Heart right ventricle (tissue), 16 donors: ENCODE measurements at places on chromosomes 12 and 14. TPM values are rescaled to one million over a fixed set of nuclear protein-coding genes. Genes with fewer than 3 reads are reported as not detected.

GRCh38 chr12:23415180-23415579, 534.3 kb downstream of the SOX5 start:
- no peak overlapping the region for H3K27ac ChIP-seq
- no peaks in the 10 kb centered on the region for H3K4me1 ChIP-seq
- H3K36me3 ChIP-seq = no peaks in the 10 kb centered on the region
- H3K27me3 ChIP-seq = no peaks in the 10 kb centered on the region

DNA sequence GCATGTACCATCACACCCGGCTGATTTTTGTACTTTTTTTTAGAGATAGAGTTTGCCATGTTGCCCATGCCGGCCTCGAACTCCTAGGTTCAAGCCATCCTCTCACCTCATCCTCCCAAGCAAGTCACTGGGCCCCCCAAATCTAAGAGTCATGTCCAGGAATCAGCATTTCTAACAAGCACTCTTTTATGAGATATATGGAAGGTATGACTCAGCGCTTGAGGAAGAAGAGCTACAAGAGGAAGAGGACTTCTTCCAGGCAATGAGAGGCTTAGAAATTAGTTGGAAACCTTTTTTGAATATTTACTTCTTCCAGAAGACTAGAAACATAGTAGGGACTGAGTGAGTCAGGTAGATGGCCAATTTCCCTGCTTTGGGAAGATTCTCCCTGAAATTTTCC, 114.5 kb downstream of the HMGA2 start:
- H3K36me3 ChIP-seq = no peaks in the 10 kb centered on the region
- H3K4me3 ChIP-seq = no peak overlapping the region
- no peaks in the 10 kb centered on the region for H3K27me3 ChIP-seq
- no peak for DNase-seq
- H3K4me1 ChIP-seq = no peaks in the 10 kb centered on the region
- no peak overlapping the region for H3K27ac ChIP-seq

DNA sequence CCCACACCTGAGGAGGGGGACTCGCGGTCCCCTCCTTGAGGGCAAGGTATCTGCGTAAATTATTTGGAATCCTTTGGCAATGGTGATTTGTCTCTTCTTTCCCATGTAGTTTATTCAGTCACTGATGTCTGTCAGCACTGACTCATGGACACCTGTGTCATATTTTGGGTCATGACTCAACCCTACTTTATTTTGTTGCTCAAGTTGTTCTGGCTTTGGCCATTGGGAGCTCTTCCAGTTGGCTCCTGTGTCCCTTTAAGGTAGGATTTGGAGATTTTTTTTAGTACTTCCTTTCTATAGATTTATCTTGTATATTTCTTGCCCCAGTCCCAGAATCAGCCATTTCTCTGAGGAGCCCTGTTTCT, 47.4 kb upstream of the C14orf180 start:
- no peak overlapping the region for H3K4me3 ChIP-seq
- H3K36me3 ChIP-seq = no peaks in the 10 kb centered on the region

GRCh38 chr14:32709027-32709426, 229.7 kb upstream of the NPAS3 start:
- H3K36me3 ChIP-seq = no peaks in the 10 kb centered on the region
- H3K27me3 ChIP-seq = no peaks in the 10 kb centered on the region
- H3K4me1 ChIP-seq = peaks cover 33% of the 10 kb centered on the region
- H3K27ac ChIP-seq = peak overlapping the region; percentile 61
- no peak overlapping the region for H3K4me3 ChIP-seq

- peak overlapping the region; percentile 92 for H3K27ac ChIP-seq
- peaks cover 5% of the 10 kb centered on the region for H3K4me1 ChIP-seq
- no peaks in the 10 kb centered on the region for H3K36me3 ChIP-seq
- peak; percentile 71 for DNase-seq
- no peaks in the 10 kb centered on the region for H3K27me3 ChIP-seq
Measured at GRCh38 chr12:3236345-3237187, 159.4 kb downstream of the TSPAN9 start.

GRCh38 chr14:64364907-64365306, 23.2 kb upstream of the MTHFD1 start:
- no peak overlapping the region for H3K27ac ChIP-seq
- no peaks in the 10 kb centered on the region for H3K36me3 ChIP-seq
- DNase-seq = no peak
- no peak overlapping the region for H3K4me3 ChIP-seq
- no peaks in the 10 kb centered on the region for H3K4me1 ChIP-seq
- H3K27me3 ChIP-seq = no peaks in the 10 kb centered on the region

- no peaks in the 10 kb centered on the region for H3K27me3 ChIP-seq
- peaks cover 94% of the 10 kb centered on the region for H3K36me3 ChIP-seq
- DNase-seq = no peak
- peaks cover 91% of the 10 kb centered on the region for H3K4me1 ChIP-seq
- H3K4me3 ChIP-seq = peak overlapping the region; percentile 42
Measured at GRCh38 chr12:4289231-4289878, 15.8 kb downstream of the CCND2 start.

DNA sequence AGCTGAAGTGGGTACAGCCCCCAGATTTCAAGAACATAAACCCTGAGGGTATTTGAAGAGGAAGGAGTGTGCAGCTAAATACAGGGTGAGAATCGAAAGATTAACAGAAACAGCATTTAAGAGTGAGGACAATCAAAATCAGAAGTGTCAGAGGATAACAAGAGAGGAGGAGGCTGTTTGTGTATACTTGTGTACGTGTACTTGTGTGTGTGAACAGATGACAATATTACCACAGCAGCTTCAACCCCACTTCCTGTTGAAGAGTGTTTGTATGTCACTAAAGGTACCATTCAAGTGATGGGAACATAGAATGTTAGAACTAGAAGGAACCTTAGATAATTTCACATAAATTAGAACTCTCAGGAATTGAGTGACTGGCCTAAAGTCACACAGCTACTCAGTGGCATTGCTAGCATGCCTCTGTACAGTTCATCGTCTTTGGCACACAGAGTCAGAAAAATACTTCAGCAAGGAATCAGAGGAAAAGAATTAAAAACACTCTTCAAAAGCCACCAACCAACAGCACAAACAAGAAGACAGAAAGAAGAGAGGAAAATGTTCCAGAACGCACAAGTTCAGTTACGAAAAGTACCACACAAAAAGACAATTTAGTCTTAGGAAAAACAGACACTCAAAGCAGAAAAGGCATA, 164.3 kb upstream of the BCL2L14 start:
- H3K27me3 ChIP-seq = no peaks in the 10 kb centered on the region
- no peak for DNase-seq
- H3K4me1 ChIP-seq = no peaks in the 10 kb centered on the region
- H3K4me3 ChIP-seq = no peak overlapping the region

- DNase-seq = no peak
- no peak overlapping the region for H3K27ac ChIP-seq
- H3K27me3 ChIP-seq = no peaks in the 10 kb centered on the region
- no peaks in the 10 kb centered on the region for H3K4me1 ChIP-seq
- peaks cover 27% of the 10 kb centered on the region for H3K36me3 ChIP-seq
Measured at GRCh38 chr12:57723630-57723962, 14.9 kb downstream of the AGAP2 start.

GRCh38 chr12:49887091-49887490, 16.6 kb downstream of the FAIM2 start:
- no peak for DNase-seq
- no peak overlapping the region for H3K27ac ChIP-seq
- H3K27me3 ChIP-seq = peaks cover 35% of the 10 kb centered on the region
- H3K4me1 ChIP-seq = no peaks in the 10 kb centered on the region
- no peak overlapping the region for H3K4me3 ChIP-seq

DNA sequence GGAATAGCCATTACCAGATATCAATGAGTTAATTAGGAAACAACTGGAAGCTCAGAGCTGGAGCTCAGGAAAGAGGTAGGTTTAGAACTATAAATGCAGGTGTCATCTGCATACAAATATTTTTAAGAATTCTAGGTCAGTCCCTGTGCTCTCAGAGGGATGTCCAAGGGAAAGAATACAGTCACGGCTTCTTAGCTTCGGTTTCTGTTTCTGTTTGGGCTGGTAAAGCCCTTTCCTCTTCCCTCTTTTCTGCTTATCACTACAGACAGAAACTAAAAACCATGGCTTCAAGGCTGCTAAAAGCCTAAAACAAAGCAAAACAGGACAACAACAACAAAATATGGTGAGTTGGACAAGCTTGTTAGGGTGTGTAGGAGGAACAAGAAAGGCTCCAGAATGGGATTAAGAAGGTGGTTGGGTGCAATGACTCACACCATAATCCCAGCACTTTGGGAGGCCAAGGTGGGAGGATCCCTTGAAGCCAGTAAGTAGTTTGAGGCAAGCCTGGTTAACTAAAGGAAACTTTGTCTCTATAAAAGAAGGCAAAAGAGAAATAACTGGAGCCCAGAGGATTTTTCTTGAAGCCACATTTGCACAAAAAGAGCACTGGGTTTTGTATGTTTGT, 113.0 kb downstream of the SEC23A start:
- H3K4me1 ChIP-seq = peaks cover 28% of the 10 kb centered on the region
- no peak overlapping the region for H3K4me3 ChIP-seq
- no peak for DNase-seq
- no peaks in the 10 kb centered on the region for H3K36me3 ChIP-seq

DNA sequence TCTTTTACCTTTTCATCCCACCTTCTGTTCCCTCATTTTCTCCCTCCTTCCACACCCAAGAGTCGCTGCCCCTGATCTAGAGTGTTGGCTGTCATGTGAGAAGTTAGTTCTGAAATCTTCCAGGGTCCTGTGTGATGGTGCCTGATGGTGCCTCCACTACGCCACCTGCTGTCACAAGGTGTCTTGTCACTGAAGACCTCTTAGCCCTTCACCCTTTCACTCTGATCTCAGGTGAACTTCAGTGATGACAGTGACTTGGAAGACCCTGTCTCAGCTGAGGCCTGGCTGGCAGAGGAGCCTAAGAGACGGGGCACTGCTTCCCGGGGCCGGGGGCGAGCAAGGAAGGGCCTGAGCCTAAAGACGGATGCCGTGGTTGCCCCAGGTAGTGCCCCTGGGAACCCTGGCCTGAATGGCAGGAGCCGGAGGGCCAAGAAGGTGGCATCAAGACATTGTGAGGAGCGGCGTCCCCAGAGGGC, 7.6 kb upstream of the PFDN5 start:
- H3K27ac ChIP-seq = no peak overlapping the region
- peaks cover 7% of the 10 kb centered on the region for H3K4me1 ChIP-seq
- no peaks in the 10 kb centered on the region for H3K27me3 ChIP-seq
- peaks cover 46% of the 10 kb centered on the region for H3K36me3 ChIP-seq

DNA sequence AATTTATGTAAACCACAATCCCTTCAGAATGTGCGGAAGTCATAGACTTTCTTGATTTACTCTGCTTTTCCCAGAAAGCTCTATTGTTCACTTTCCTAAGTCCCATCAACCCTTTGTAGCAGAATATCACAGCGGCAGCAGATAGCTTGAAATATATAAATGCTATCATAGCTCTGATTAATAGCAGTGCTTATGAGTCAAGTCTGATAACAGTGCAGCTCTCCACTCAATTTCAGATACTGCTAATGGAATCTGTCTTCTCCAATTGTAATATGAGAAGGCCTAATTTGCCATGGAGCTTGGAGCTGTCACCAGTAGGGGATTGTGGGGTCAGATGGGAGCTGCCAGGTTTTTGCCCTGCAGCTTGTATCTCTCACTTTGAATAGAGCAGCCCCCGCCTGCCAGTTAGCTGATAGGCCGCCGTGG, 10.9 kb downstream of the TMEM260 start:
- H3K4me3 ChIP-seq = no peak overlapping the region
- no peaks in the 10 kb centered on the region for H3K27me3 ChIP-seq
- H3K27ac ChIP-seq = no peak overlapping the region
- no peaks in the 10 kb centered on the region for H3K36me3 ChIP-seq
- no peaks in the 10 kb centered on the region for H3K4me1 ChIP-seq

Gene SUPT16H
- polyA plus RNA-seq = 30.3 TPM

DNA sequence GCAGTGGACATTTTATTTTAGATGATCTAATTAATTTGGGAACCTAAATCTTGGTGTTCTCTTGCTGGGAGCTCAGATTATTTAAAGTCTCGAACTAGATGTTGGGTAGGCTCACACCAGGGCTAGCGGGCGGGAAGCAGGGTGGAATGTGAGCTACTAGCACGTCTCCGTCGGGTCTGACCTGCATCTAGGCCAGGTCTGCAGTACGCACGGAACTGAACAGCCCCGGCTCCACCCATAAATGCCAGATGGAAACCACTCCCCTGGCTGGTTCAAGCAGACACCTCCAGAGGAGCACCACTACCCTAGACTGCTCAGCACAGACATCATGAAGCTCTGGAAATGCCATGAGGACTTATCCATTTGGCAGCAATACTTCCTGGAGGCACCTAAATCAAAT, 10.3 kb downstream of the ZNF605 start:
- DNase-seq = no peak
- H3K4me1 ChIP-seq = no peaks in the 10 kb centered on the region
- H3K27me3 ChIP-seq = no peaks in the 10 kb centered on the region
- H3K36me3 ChIP-seq = peaks cover 9% of the 10 kb centered on the region
- no peak overlapping the region for H3K27ac ChIP-seq

DNA sequence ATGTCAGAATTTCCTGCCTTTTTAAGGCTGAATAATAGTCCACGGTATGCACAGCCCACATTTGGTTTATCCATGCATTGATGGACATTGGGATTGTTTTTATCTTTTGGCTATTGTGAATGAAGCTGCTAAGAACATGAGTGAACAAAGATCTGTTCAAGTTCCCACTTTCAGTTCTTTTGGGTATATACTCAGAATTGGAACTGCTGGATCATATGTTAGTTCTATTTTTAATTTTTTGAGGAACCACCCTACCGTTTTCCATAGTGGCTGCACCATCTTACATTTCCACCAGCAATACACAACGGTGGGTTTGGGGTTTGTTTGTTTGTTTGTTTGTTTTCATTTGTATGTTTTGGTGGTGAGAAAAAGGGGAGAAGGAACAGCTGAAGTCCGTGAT, 6.4 kb downstream of the GPR68 start:
- no peaks in the 10 kb centered on the region for H3K4me1 ChIP-seq
- H3K4me3 ChIP-seq = no peak overlapping the region
- no peaks in the 10 kb centered on the region for H3K36me3 ChIP-seq

DNA sequence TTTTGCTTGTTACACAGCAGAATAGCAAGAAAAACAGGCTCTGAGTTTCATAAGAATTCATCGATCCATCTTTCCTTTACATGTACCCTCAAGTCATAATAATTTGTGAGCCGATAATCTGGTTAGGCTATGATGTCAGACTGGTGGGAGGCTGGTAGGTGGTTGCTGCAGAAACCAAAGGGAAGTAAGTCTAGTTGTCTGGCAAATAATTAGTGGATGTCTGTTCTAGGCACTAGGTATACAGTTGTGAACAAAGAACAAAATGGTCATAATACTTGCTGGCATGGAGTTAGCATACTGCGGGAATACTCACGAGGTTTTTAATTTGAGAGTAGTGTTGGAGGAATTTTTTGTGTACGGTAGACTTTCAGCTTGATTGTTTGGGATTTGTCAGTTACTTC, 8.8 kb downstream of the SUSD6 start:
- no peak overlapping the region for H3K4me3 ChIP-seq
- peaks cover 99% of the 10 kb centered on the region for H3K4me1 ChIP-seq
- DNase-seq = no peak
- no peaks in the 10 kb centered on the region for H3K27me3 ChIP-seq

DNA sequence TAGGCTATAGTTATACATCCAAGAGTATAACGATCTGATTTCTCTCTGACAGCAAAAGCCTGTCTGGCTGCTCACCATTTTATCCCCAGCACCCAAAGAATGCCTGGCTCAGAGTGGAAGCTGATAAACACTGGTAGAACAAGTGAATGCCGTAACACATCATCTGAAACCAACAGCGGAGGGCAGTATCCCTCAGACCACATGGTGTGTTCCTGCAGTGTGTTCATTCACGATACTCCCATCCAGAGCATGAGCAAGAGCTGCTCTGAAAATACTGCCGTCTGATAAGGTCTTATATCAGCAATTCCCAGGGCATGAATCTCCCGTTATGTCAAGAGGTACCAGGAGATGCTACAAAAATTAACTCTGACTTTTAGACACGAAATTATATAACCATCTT, 95.9 kb downstream of the TTC7B start:
- H3K4me1 ChIP-seq = peaks cover 17% of the 10 kb centered on the region
- no peak overlapping the region for H3K27ac ChIP-seq
- no peak overlapping the region for H3K4me3 ChIP-seq
- H3K27me3 ChIP-seq = no peaks in the 10 kb centered on the region

Gene ADAMTS20
- polyA plus RNA-seq = not detected

Gene ADCY6
- 123 TPM for polyA plus RNA-seq
